ENCODE measurements at places on chromosomes 4 and X.

DNA sequence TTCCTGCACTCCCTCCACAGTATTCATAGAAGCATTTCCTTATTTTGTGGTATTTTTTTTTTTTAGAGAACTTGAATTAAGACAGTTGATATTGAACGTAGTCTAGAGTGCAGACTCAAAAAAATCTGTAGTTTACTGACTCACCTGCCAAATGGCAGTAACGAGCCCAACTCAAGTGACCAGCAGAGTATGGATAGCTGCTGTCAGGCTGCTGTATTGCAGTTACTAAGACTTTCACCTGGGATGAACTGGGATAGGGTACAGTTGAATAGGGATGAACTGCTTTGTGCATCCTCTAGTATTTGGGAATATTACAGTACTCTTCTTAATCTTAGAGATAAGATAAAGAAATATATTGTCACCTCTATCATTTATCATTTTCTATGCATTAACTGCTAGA is 7.0 kb upstream of the SLC7A11 start:
- no peak for DNase-seq

GRCh38 chr4:127622921-127623796 is 9.6 kb upstream of the INTU start:
- no peak for DNase-seq

DNA sequence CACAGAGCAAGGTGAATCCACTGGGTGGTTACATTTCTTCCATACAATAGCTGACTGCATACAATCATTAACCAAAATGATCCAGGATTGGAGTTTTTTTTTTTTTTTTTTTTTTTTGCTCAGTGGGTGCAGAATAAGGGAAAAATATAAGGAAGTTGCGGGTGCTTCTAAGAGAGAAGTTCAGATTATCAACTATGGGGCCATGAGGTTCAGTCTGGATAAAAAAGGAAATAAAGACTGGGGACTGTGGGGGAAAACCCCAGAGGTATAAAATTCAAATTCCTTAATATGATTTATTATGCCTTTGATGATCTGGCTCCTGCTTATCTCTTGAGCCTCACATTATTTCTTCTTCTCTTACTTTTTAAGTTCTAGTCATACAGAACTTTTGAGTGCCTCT is 5.9 kb upstream of the EIF1AX start:
- no peak for DNase-seq

GRCh38 chrX:43269201-43269600 is 386.9 kb upstream of the MAOA start:
- DNase-seq, result no peak

GRCh38 chr4:26806331-26806730 is 54.3 kb upstream of the STIM2 start:
- no peak for DNase-seq

DNA sequence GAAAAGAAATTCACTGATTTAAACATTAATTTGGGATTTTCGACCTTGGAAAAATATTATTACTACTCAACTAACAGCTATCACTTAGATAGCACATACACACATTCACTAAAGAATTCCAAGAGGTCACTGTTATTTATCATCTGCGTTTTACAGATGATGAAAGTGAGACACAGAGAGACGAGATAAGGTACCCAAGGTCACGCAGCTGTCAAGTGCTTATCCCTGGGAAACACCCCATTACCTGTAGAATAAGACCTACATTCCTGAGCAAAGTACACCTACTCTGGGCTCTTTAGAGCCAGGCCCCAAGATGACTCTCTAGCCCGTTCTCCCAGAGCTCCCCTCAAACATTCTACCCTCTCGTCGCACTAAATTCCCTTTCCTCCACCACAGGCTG is 48.6 kb downstream of the HAUS3 start:
- no peak for DNase-seq

GRCh38 chr4:80705311-80705710 is 325.2 kb upstream of the BMP3 start:
- no peak for DNase-seq

- no peak for DNase-seq
These were observed 11.7 kb downstream of the XK start for GRCh38 chrX:37697169-37697760.

DNA sequence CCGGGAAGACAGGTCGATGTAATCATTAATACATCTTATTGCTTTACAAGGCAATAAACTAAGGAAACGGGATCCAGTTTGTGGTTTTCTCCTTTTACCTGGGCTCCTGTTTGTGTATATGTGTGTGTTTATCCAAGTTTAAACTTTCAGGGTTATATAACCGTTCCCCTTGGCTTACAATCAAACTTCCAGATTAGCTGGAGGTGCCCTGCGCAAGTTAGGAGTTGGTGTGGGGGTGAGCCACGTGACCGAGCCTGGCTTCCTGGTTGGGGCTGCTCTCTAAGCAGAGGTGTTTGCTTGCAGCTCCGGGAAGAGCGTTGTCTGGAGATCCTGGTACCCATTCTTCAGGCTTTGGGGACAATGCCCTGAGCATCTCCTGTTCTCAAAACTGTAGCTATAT is 129.2 kb downstream of the FHDC1 start:
- no peak for DNase-seq

- no peak for DNase-seq
These were observed 652 bp downstream of the SRPX start for GRCh38 chrX:38220024-38220414.

- DNase-seq, result no peak
These were observed 154.7 kb downstream of the ANTXR2 start for GRCh38 chr4:79918292-79918691.

Data from CD4-positive, alpha-beta T cell treated with Interleukin-6 at 100 ng/mL for 8 hours (primary cell).